ENCODE measurements at places on chromosomes 7 and 10. TPM values are rescaled to one million over a fixed set of nuclear protein-coding genes. Genes with fewer than 3 reads are reported as not detected.

- DNase-seq = no peak
These were observed 71.4 kb upstream of the SH2B2 start for GRCh38 chr7:102215256-102215655.

DNA sequence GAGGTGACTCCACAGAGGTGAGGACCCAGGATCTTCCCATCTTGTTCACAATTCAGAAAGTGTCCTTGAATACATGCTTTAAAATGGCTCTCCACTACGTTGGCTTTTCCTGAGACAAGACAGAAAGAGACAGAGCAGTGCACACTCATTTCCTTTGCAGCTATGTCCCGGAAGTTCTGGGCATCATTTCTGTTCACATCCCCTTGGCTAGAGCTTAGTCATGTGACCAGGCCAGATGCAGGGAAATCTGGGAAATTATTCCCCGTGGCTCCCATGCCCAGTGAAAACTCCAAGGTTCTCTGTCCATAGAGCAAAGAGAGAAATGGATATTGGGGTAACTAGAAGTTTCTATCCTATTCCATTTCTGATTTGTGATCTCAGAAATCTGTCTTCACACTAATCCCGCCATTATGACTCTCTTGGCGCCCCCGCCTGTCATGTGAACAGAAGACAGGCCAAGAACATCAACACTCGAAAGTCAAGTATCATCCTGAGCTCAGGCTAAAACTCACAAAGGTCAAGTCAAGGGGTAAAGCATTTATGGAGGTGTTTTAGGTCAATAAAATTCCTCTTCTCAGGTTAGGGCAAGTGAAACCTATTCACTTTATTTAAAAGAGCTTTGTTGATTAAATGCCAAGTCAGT is 251.4 kb upstream of the HABP2 start:
- DNase-seq = no peak

- no peak for DNase-seq
These were observed 5.3 kb upstream of the KCNIP2 start for GRCh38 chr10:101848894-101849351.

- no peak for DNase-seq
These were observed 347.0 kb downstream of the GPAM start for GRCh38 chr10:111836571-111836970.

DNA sequence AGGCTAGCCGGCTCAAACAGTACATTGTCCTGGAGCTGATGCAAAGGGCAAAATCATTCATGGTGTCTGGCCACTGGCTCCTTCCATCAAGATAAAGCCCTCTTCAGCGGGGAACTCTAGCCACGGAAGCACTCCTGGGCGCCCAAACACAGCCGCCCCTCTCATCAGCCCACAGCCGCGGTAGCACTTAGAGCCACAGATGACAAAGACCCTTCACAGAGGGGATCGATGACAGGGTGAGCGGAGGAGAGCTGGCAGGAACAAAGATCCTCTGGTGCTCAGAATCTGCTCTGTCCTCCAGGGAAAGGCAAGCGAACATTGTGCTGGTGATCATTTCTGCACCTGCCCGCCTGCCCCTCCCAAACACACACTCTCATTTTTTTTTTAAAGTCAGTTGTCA is 222.2 kb upstream of the NRP1 start:
- DNase-seq = no peak

- DNase-seq = no peak
These were observed 41.7 kb upstream of the ZMIZ2 start for GRCh38 chr7:44706788-44707557.

DNA sequence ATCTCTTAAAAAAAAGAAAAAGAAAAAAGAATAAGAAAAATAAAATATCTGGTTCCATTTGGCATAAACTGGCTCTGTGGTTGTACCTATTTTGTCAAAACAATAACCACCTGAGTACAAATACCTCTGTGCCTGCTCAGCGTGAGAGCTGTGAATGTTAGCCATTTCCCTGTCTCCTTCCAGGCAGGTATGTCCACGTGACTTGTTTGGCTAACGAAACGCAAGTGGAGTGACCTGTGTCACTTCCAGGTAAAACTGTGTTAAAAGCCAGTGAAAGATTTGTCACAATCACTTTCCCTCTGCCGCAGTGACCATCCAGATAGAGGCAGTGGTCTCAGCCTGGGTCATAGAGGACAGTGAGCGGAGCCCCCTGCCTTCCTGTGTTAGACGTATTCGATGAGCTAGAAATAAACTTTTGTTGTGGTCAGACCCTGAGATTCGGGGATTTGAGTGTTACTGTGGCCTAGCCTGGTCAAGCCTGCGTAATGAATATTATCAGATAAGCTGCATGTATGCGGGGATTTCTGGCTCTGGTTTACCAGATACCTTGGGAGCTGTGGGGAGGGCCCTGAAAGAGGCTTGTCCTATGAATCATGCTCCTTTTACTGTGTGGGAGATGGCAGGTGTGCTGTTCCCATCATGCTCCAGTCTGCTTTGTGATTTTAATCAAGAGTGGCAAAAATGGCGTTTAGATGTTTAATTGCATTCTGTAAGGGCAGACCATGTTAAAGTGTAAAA is 3.8 kb downstream of the PTER start:
- no peak for DNase-seq

GRCh38 chr7:47326220-47326619 is 255.7 kb downstream of the TNS3 start:
- no peak for DNase-seq

- no peak for DNase-seq
These were observed 203.7 kb downstream of the GRID1 start for GRCh38 chr10:86162696-86163400.

DNA sequence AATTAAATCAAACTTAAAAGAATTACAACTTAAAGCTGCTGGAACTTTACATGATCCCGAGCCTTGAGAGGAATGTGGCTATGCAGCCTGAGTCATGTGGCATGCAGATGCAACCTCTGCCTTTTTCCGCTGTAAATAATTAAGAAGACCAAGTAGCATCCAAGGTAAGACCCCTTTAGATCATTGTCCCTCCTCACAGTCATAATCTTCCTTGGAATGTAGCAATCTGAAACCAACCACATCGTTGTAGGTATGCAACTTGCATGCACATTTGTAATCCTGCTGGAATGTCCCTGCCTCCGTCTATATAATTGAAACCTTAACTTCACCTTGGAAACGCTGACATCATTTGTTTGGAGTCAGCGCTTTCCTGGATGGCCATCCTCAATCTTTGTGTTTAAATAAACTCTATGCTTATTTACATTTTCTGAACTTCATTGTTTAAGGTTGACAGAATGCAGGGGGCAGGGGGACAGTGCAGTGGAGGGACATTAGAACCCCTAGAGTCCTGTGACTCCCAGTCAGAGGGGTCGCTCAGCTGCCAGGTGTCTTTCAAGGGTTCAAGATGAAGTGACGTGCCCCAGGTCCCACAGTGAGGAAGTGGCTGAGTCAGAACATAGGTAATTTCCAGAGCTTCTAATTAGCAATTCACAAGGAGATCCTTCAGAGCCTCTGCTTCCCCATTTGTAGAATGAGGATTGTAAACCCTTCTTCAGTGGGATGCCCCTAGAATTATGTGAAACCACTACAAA is 110.7 kb downstream of the RALA start:
- no peak for DNase-seq

GRCh38 chr7:95723583-95724180 is 48.7 kb upstream of the DYNC1I1 start:
- peak; percentile 2 for DNase-seq

Gene CCDC3
- 12.8 TPM for total RNA-seq

Gene PRXL2A
- 70.5 TPM for total RNA-seq

Gene HTR5A
- 0.62 TPM for total RNA-seq
